ENCODE measurements at places on chromosomes 3 and 15.
A peak's percentile ranks its signal among the peaks of the same experiment; 100 is the strongest.

- no peak for DNase-seq
Observed at GRCh38 chr15:100790786-100791265, 88.8 kb upstream of the ALDH1A3 start.

DNA sequence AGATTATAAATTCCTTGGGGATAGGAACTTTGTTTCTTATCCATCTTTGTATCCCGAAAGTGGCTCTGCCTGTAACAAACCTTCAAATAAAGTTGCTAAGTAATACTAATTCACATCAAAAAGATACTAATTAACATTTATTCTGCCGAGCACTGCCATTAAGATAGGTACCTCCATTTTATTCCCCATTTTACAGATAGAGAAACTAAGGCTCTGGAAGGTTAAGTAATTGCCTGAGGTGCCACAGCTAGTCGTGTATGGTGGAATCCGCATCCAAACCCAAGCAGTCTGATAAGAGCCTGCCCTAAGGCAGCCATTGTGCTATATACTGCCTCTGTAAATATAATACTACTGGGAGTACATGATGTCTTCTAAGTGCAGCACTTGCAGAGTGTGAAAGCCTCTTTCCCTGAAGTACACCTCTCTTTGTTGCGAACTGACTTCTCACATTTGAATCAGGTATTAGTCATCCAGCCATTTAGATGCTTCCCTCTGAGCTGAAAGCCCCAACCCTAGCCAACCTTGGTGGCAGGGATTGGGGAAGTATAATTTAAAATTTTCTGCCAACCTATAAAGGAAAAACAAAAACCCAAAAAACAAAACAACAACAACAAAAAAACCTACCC lies 78.5 kb upstream of the CHD2 start:
- no peak for DNase-seq

GRCh38 chr15:63544258-63545026 lies 40.0 kb downstream of the USP3 start:
- no peak for DNase-seq

- no peak for DNase-seq
Observed at GRCh38 chr3:156216216-156216615, 95.8 kb downstream of the KCNAB1 start.

GRCh38 chr3:150515210-150515609 lies 31.1 kb downstream of the SERP1 start:
- no peak for DNase-seq

DNA sequence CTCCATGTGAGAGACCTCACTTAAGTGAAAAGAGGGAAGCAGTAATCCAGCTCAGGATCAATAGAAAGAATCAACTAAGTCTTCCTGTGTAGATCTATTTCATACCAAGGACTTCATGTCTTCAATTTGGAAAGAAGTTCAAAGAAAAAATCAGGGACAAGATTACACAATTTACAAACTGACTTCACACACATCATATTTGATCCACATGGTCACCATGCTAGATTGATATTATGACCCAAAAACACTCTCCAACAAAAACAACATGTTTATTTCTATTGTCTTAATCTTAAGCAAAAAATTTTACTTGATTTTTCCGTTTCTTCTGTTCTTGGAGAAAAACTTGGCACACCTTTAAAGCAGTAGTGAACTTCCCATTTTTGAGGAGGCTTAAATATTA lies 76.3 kb downstream of the THBS1 start:
- peak; percentile 58 for DNase-seq

DNA sequence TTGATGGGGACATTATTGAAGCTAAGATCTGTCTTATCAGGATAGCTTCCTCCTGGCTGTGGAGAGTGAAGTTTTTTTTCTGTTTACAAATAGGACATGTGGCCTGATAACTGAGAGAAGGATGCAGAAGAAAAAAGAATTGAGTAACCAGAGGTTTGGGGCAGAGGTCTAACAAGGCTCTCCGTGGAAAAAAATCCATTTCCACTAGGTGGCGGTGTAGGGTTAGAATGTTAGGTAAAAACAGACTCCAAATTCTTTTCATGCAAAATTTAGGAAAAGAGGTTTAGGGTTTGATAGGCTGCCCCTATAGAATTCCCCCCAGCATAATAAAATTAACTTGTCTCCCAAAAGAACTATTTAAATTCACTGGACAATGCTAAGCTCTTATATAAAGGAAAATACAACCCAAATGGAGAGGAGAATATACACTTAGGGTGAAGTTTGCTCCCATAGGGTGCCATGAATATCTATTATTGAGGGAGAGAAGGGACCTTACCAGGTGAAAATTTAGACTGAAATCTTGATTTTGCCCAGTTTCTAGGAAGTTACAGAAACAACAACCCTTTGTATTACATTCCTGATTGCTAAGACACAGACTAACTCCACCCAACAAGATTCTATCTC lies 1560.4 kb downstream of the OTOL1 start:
- DNase-seq, result peak; percentile 49

DNA sequence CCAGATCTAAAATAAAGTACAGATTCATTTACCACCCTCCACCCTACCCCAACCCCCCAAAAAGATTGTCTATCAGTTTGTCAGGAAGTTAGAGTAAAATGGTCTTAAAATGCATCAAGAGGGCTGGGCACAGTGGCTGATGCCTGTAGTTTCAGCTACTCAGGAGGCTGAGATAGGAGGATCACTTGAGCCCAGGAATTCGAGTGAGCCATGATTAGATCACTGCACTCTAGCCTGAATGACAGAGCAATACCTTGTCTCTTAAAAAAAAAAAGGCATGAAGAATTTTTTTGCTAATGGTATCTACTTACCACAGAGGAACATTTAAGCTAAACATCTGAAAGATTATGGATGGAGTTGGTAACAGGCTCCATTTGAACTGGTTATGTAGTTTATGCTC lies 71.0 kb downstream of the RBM6 start:
- DNase-seq, result no peak

GRCh38 chr15:60326824-60327654 lies 70.7 kb downstream of the ANXA2 start:
- DNase-seq, result peak; percentile 42

DNA sequence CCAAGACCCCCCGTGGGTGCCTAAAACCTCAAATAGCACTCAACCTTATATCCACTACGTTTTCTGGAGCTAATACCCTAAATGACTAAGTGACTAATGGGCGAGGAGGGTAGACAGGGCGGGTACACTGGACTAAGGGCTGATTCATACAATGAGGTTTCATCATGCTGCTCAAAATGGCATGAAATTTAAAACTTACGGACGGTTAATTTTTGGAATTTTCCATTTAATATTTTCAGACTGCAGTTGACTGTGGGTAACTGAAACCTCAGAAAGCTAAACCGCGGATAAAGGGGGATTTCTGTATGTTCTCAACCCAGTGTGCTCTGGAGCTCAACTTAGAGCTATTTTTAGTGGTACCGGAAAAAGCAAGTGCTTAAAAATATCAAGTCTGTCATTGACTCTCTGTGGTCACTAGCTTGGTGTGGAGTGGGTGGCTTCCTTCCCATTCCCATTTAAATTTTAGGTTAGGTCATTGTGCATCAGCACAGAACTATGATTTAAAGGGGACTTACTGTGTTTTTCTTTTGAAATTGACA lies 72.9 kb downstream of the LRRC28 start:
- peak; percentile 78 for DNase-seq

GRCh38 chr3:168552251-168552650 lies 456.5 kb upstream of the GOLIM4 start:
- DNase-seq, result no peak
